ENCODE measurements at places on chromosomes 1 and 21. TPM values are rescaled to one million over a fixed set of nuclear protein-coding genes. Genes with fewer than 3 reads are reported as not detected.

Gene PGLYRP3
- not detected for total RNA-seq

Gene BSND
- total RNA-seq, result not detected

Gene TAS1R1
- not detected for total RNA-seq

Gene SPRR3
- not detected for total RNA-seq

Gene DDR2
- total RNA-seq, result 0.20 TPM

Gene HCRTR1
- total RNA-seq, result not detected

Gene C1orf141
- not detected for total RNA-seq

Gene RABIF
- total RNA-seq, result 13.9 TPM

Gene SYPL2
- total RNA-seq, result 0.07 TPM

Gene TGFBR3
- total RNA-seq, result 29.9 TPM

- no peak overlapping the region for H3K4me3 ChIP-seq
- H3K27ac ChIP-seq, result no peak overlapping the region
- H3K27me3 ChIP-seq, result no peaks in the 10 kb centered on the region
- peaks cover 56% of the 10 kb centered on the region for H3K4me1 ChIP-seq
- peaks cover 3% of the 10 kb centered on the region for H3K36me3 ChIP-seq
- no peak for DNase-seq
These were observed 25.4 kb downstream of the ASH1L start for GRCh38 chr1:155537193-155537592.

DNA sequence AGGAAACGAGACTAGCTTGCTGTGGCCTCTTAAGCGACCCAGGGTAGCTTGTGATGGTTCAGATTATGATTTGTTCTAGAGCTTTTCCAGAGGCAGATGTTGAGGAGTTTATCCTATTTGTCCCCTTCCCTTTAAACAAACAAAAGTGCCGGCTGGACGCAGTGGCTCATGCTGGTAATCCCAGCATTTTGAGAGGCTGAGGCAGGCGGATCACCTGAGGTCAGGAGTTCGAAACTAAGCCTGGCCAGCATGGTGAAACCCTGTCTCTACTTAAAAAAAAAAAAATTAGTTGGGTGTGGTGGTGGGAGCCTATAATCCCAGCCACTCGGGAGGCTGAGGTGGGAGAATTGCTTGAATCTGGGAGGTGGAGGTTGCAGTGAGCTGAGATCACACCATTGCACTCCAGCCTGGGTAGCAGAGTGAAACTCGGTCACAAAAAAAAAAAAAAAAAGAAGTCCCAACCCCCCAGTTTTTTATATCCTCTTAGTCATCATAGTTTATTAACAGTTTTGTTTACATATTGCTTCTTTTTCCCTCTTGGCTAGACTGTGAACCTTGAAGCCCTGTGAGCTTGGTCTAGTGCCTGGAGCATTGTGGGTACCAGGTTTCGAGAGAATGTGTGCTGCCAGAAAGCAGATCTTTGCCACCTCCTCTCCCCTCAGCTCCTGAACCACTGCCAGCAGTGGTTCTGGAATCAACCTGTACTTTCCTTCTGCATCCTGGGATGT, 29.8 kb downstream of the MAPKAPK2 start:
- no peaks in the 10 kb centered on the region for H3K36me3 ChIP-seq
- peak overlapping the region; percentile 11 for H3K4me3 ChIP-seq
- H3K27me3 ChIP-seq, result no peaks in the 10 kb centered on the region
- DNase-seq, result peak; percentile 37
- H3K4me1 ChIP-seq, result peaks cover 70% of the 10 kb centered on the region
- peak overlapping the region; percentile 10 for H3K27ac ChIP-seq

- H3K27ac ChIP-seq, result no peak overlapping the region
- no peak overlapping the region for H3K4me3 ChIP-seq
- no peaks in the 10 kb centered on the region for H3K36me3 ChIP-seq
- H3K4me1 ChIP-seq, result no peaks in the 10 kb centered on the region
- no peak for DNase-seq
These were observed 20.5 kb upstream of the KCNE2 start for GRCh38 chr21:34343347-34343746.

DNA sequence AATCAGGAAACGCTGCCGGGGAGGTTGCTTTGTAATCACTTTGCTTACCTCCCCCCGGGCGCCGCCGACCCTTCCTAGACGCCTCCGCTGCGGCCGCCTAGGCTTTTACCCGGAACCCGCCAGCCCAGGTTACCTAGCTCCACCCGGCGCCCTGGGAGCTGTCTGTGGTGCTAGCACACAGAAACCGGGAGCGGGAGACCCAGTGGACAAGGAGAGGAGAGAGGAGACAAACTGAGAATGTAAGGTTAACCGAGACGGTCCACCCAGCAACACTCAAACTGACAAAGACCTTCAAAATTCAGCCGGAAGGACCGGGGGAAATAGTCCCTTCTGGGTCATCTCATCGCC, 9.8 kb downstream of the BARHL2 start:
- H3K27ac ChIP-seq, result no peak overlapping the region
- H3K4me3 ChIP-seq, result no peak overlapping the region
- H3K36me3 ChIP-seq, result no peaks in the 10 kb centered on the region
- peaks cover 81% of the 10 kb centered on the region for H3K27me3 ChIP-seq
- DNase-seq, result no peak

GRCh38 chr1:186479162-186479561, 18.2 kb upstream of the PDC start:
- H3K27me3 ChIP-seq, result no peaks in the 10 kb centered on the region
- no peak for DNase-seq
- H3K36me3 ChIP-seq, result no peaks in the 10 kb centered on the region
- H3K27ac ChIP-seq, result no peak overlapping the region

GRCh38 chr1:7362947-7363346, 408.1 kb upstream of the VAMP3 start:
- H3K36me3 ChIP-seq, result no peaks in the 10 kb centered on the region
- no peak overlapping the region for H3K27ac ChIP-seq
- no peak overlapping the region for H3K4me3 ChIP-seq
- DNase-seq, result no peak
- H3K27me3 ChIP-seq, result no peaks in the 10 kb centered on the region

DNA sequence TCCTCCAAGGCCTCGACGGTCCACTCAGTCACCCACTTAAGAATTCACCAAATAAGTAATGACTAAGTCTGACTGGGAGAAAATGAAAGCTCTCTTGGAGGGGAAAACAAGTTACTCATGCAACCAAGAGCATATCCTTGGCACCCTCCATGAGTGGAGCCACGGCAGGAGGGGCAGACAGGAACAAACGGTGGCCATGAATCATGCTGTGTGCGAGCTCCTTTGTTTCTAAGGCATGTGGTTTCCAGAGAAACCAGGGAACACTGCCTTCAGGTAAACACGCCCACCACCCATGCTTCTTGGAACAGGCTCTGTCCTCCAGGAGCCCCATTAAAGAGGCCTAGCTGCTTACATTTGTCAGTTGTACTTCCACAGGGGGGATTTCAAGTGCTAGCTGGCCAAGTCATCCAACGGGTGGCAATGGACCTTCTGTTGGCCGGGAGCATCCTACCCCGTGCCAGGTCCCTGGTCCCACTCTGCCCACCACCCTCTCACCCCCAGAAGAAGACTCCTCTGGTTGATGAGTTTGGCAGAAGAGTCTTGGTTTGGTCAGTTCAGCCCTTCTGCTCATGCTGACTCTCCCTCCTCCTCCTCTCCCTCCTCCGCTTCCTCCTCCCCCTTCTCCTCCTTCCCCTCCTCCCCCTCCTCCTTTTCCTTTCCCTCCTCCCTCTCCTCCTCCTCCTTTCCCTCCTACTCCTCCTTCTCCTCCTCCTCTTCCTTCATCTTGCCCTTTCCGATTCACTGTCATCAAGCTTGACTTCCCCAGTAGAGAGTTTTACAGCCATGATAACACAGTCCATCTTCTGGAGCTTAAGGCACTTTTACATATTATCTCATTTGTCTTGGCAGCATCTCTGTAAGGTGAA, 107.6 kb downstream of the CCDC185 start:
- no peaks in the 10 kb centered on the region for H3K4me1 ChIP-seq
- no peak overlapping the region for H3K4me3 ChIP-seq
- no peak for DNase-seq
- H3K27me3 ChIP-seq, result no peaks in the 10 kb centered on the region
- H3K27ac ChIP-seq, result no peak overlapping the region

DNA sequence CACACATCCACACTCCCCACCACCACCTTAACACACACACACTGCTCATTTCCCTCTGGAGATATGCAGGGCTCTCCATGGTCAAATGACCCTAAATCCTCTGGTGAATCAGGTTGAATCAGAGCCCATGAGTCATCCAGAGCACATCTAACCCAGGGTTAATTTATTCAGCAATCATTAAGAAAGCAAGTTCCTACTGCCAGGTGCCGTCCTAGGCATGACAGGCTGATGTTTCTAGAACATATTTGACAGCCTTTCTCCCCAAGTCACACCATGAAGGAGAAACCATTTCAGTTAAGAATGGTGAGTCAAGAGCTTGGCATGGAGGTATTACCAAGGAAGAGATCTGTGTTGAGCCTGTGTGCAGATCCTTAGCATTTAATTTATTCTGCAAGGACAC, 194.3 kb upstream of the CAMK1G start:
- DNase-seq, result no peak
- H3K4me3 ChIP-seq, result no peak overlapping the region
- no peaks in the 10 kb centered on the region for H3K36me3 ChIP-seq
- no peaks in the 10 kb centered on the region for H3K27me3 ChIP-seq
- no peaks in the 10 kb centered on the region for H3K4me1 ChIP-seq

GRCh38 chr21:14260174-14260764, 44.3 kb downstream of the RBM11 start:
- H3K27me3 ChIP-seq, result no peaks in the 10 kb centered on the region
- no peak overlapping the region for H3K27ac ChIP-seq
- H3K4me3 ChIP-seq, result no peak overlapping the region
- no peak for DNase-seq

DNA sequence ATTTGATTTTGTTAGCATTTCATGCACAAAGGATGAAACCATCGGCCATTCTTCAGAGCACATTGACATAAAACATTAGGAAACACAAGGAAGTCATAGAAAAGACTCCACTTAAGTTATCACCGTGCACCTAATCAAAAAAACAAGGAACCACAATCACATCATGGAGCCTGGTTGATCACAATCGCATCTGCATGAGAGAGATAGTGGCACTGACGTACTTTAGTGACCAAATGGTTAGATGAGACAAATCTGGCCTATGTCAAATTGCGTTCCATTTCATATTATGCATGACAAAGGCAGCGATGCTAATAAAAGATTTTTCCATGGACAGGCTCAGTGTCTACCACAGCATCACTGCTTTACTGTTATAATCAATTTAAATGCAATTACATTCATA, 571.8 kb upstream of the ADGRL2 start:
- no peaks in the 10 kb centered on the region for H3K27me3 ChIP-seq
- H3K4me3 ChIP-seq, result no peak overlapping the region
- H3K4me1 ChIP-seq, result no peaks in the 10 kb centered on the region

GRCh38 chr1:1550591-1551432, 10.4 kb upstream of the TMEM240 start:
- H3K4me1 ChIP-seq, result no peaks in the 10 kb centered on the region
- no peaks in the 10 kb centered on the region for H3K27me3 ChIP-seq
- H3K27ac ChIP-seq, result no peak overlapping the region
- H3K36me3 ChIP-seq, result no peaks in the 10 kb centered on the region
- no peak overlapping the region for H3K4me3 ChIP-seq

DNA sequence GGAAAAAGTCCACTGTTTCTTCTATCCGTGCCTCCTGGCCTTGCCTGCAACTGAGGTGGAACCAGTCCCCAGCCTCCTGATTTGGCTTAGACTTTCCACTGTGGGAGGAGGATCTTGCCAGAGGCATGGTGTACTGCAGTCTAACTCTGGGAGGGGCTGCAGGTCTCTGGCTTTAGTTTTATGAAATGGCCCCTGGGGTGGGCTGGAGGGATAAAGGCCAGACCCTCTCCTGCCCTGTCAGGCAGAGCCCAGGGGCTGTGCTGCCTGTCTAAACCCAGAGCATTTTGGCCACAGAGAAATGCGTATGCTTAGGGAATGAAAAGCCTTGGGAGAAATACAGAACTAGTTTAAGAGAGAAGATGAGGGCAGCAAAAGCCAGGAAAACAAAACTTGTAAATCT, 73.0 kb downstream of the ABCA4 start:
- no peak overlapping the region for H3K27ac ChIP-seq
- H3K36me3 ChIP-seq, result no peaks in the 10 kb centered on the region
- no peaks in the 10 kb centered on the region for H3K4me1 ChIP-seq
- no peak overlapping the region for H3K4me3 ChIP-seq
- no peak for DNase-seq

GRCh38 chr1:170800265-170800664, 135.1 kb upstream of the MROH9 start:
- no peaks in the 10 kb centered on the region for H3K36me3 ChIP-seq
- H3K27me3 ChIP-seq, result no peaks in the 10 kb centered on the region
- H3K4me3 ChIP-seq, result no peak overlapping the region

DNA sequence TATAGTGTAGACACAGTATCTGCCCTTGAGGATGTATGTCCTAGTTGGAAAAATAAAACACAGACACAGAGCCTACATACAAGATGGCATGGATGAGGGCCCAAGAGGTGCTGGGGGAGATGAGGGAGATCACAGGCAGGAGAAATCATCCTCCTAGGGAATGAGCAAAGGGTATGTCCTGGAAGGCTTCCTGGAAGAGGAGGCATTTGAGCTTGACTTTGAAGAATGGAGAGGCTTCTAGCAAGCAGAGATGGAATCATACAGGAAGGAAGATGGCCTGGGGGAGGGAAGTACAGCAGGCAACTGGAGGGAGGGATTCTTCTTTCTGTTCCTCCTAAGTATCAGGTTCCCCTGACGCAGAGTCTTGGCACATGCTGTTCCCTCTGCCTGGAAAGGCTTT, 103.3 kb downstream of the LACTBL1 start:
- no peak overlapping the region for H3K4me3 ChIP-seq
- H3K36me3 ChIP-seq, result no peaks in the 10 kb centered on the region
- H3K27ac ChIP-seq, result no peak overlapping the region
- no peaks in the 10 kb centered on the region for H3K4me1 ChIP-seq

- H3K27ac ChIP-seq, result no peak overlapping the region
- DNase-seq, result no peak
- H3K4me3 ChIP-seq, result peak overlapping the region; percentile 7
- H3K4me1 ChIP-seq, result peaks cover 21% of the 10 kb centered on the region
- no peaks in the 10 kb centered on the region for H3K27me3 ChIP-seq
- no peaks in the 10 kb centered on the region for H3K36me3 ChIP-seq
These were observed 67.1 kb downstream of the KCNJ15 start for GRCh38 chr21:38323721-38324531.

- no peak overlapping the region for H3K4me3 ChIP-seq
- H3K4me1 ChIP-seq, result peaks cover 10% of the 10 kb centered on the region
- no peak overlapping the region for H3K27ac ChIP-seq
- no peak for DNase-seq
- no peaks in the 10 kb centered on the region for H3K27me3 ChIP-seq
These were observed 3.9 kb downstream of the POFUT2 start for GRCh38 chr21:45283611-45284455.

- H3K27ac ChIP-seq, result no peak overlapping the region
- H3K36me3 ChIP-seq, result no peaks in the 10 kb centered on the region
- H3K27me3 ChIP-seq, result no peaks in the 10 kb centered on the region
- H3K4me3 ChIP-seq, result no peak overlapping the region
These were observed 78.7 kb downstream of the SSBP3 start for GRCh38 chr1:54327386-54328065.

GRCh38 chr1:230788561-230789275, 41.5 kb downstream of the CAPN9 start:
- no peak overlapping the region for H3K27ac ChIP-seq
- no peaks in the 10 kb centered on the region for H3K4me1 ChIP-seq
- no peak overlapping the region for H3K4me3 ChIP-seq
- H3K27me3 ChIP-seq, result peaks cover 5% of the 10 kb centered on the region
- no peak for DNase-seq
